A549 treated with Hydrocortisone at 1 μM for 4 hours (cell line): ENCODE measurements at places on chromosomes 12 and 14. TPM values are rescaled to one million over a fixed set of nuclear protein-coding genes. Genes with fewer than 3 reads are reported as not detected.

Gene WNT5B
- 1.6 to 3.3 TPM (median 3.0 TPM) in 5 replicates for total RNA-seq

Gene WNT1
- total RNA-seq = 0.07 to 0.15 TPM (median 0.12 TPM) in 5 replicates

Gene CCDC60
- not detected in 5 replicates for total RNA-seq

Gene GDF3
- total RNA-seq = not detected in 5 replicates

Gene BDKRB1
- 0.18 to 0.53 TPM (median 0.48 TPM) in 5 replicates for total RNA-seq

Gene TAS2R31
- 0.10 to 0.22 TPM in 2 of 5 replicates, not detected in the others for total RNA-seq

Gene SMIM41
- total RNA-seq = not detected in 5 replicates

Gene CARMIL3
- total RNA-seq = 0.25 to 0.62 TPM (median 0.54 TPM) in 5 replicates

Gene ZNF891
- total RNA-seq = 0.16 to 0.46 TPM (median 0.37 TPM) in 5 replicates

Gene CPNE6
- total RNA-seq = 0.15 to 0.17 TPM in 2 of 5 replicates, not detected in the others

Gene REP15
- total RNA-seq = 0.18 to 0.63 TPM (median 0.35 TPM) in 5 replicates

Gene FAIM2
- 0.02 TPM in 1 of 5 replicates, not detected in the others for total RNA-seq

Gene DCN
- 0.22 to 0.35 TPM in 2 of 5 replicates, not detected in the others for total RNA-seq

Gene PTGER2
- 2.5 to 4.4 TPM (median 4.2 TPM) in 5 replicates for total RNA-seq

Gene RNU4-1
- 13.1 to 86.0 TPM in 2 of 5 replicates, not detected in the others for total RNA-seq

Gene AQP2
- not detected in 5 replicates for total RNA-seq

Gene FAM181A
- total RNA-seq = not detected in 5 replicates

Gene CCER1
- not detected in 5 replicates for total RNA-seq

Gene ISM2
- 0.39 to 0.58 TPM (median 0.49 TPM) in 5 replicates for total RNA-seq

Gene DPPA3
- not detected in 5 replicates for total RNA-seq

Gene OR4N5
- not detected in 5 replicates for total RNA-seq

Gene BICDL1
- 3.8 to 4.8 TPM (median 4.3 TPM) in 5 replicates for total RNA-seq

Gene CCDC88C
- total RNA-seq = 5.0 to 6.9 TPM (median 5.9 TPM) in 5 replicates

Gene GYS2
- 0.06 TPM in 1 of 5 replicates, not detected in the others for total RNA-seq

Gene FBLN5
- 4.7 to 6.2 TPM (median 5.0 TPM) in 5 replicates for total RNA-seq

Gene BDKRB2
- 0.80 to 1.4 TPM (median 1.1 TPM) in 5 replicates for total RNA-seq

Gene TULP3
- total RNA-seq = 14.6 to 22.7 TPM (median 19.0 TPM) in 5 replicates

Gene C12orf42
- total RNA-seq = not detected in 5 replicates

Gene SNRPF
- 110 to 136 TPM (median 117 TPM) in 5 replicates for total RNA-seq

Gene LMNTD1
- total RNA-seq = not detected in 5 replicates

Gene DEPDC4
- total RNA-seq = 0.28 to 1.5 TPM (median 1.2 TPM) in 5 replicates

Gene C3AR1
- not detected in 5 replicates for total RNA-seq

Gene FLRT2
- total RNA-seq = 2.5 to 3.2 TPM (median 2.9 TPM) in 5 replicates
